ENCODE measurements at places on chromosomes 2 and 18.

DNA sequence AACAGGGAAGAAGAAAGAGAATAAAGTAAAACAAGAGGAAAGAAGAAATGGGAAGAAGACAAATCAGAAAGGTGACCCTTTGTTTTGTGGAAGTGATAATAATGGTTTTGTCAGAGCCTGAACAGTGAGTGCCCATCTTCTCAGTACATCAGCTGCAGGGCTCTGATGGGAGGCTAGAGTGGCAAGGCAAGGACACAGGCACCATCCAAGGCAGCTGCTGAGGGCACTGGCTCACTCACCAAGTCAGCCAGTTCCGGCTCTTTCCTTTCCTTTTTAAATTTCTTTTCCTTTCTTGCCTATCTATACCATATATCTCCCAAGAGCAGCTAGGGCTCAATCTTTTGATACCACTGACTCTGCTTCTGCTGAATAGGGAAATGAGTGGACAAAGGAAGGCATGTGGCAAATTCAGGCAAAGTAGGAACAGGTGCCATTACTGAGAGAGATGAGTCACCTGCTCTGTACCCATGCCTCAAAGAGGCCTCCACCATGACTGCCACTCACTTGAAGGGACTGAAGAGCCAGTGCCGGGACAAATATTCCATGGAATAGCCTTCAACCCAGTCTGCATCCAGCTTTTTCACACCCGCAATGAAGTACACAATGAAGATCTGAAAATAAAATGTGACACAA is 6.2 kb downstream of the GGCX start:
- no peak for DNase-seq

DNA sequence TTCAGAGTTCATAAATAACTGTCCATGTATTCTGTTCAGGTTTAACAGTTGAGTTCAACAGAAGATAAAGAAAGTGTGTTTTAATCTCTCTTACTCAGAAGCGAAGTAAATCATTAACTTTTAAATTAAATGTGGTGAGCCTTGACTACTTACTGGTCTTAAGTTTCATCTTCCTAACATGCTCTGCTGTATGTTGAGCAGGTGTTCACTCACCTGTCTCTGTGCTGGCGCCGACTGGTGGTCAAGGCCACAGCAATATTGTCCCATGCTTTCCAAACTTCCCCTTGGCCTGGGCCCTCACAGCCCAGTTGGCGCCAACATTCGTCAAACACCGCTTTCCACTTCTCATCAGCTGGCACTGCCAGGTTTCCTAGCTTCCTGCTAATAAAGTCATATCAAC is 17.0 kb upstream of the MPP4 start:
- no peak for DNase-seq

GRCh38 chr2:10820978-10821695 is 8.6 kb upstream of the PDIA6 start:
- DNase-seq = no peak

- DNase-seq = peak; percentile 72
Observed at GRCh38 chr18:12516049-12516630, 108.4 kb downstream of the PRELID3A start.

DNA sequence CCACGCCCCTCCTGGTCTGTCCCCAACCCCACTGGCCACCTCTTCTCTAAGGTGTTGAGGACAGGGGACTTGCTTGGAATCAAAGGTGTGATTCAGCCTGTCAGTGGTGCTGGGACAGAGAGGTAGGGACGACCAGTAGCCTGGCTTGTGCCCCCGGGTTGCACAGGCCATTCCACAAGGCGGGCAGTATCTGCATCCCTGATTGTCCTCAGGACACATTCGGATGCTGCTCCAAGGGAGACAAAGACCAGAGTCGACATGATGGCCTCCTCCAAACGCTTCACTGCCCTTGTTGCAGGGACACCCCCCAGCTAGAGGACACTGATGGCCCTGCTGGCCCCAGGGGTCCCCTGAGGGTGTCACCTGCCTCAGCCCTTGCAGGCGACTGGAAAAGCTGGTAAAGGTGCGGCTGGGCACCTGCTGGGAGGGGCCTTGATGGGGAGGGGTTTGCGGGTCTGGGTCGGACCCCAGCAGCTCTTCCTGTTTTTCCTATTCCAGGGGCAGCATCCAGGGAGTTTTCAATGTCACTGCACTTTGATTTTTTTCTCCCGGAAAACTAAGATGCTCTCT is 98.0 kb downstream of the PTGR3 start:
- no peak for DNase-seq

- DNase-seq = no peak
Observed at GRCh38 chr2:168345601-168346000, 98.2 kb upstream of the STK39 start.

Measured in amniotic epithelial cell (primary cell).